ENCODE measurements at places on chromosomes 13 and 19.

DNA sequence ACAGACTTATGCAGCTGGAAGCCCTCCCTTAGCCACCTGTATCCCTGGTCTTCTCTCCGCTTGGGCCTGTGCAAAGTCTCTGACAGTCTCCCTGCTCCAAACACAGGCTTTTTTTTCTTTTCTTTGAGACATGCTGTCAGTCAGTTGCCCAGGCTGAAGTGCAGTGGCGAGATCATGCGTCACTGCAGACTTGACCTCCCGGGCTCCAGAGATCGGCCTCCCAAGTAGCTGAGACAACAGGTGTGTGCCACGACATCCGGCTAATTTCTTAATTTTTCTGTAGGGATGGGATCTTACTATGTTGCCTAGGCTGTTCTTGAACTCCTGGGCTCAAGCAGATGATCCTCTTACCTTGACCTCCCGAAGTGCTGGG, 1.6 kb downstream of the MZF1 start:
- no peak for DNase-seq

DNA sequence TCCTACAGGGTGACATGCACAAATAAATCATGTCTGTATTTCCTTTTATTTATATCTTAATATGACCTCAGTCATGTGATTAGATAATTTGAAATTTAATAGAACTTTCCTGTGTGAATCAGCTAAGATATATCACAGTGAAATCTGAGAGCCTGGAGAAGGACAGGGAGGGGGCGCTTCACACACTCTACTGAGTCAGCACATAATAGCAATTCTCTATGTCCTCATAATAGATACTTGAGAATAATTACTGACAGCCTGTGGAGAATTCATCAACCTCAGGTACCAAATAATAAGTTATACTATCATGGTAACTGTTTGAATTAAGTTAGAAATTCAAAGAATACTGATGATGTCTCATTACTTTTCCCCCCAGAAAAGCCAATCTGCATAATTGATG, 98.0 kb upstream of the SLC10A2 start:
- DNase-seq, result peak; percentile 17

DNA sequence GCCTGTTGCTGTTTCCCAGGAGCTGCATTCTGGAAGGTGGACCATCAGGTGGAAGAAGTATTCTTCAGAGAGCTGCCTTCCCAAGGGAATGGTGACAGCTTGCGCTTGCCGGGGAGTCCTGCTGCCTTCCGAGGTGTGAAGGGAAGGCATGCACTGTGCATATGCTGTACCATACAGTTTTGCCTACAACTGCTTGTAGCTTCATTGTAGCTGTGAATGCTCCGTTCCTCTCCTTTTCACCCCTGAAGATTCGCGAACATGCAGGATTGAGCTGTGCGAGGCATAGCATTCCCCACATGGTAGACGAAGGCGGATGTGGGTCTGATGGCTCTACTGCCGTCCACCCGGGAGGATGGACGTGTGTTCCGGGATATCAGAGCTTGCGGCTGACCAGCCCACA, 243.2 kb upstream of the TSHZ3 start:
- DNase-seq, result no peak

GRCh38 chr19:33938821-33939220, 142.2 kb downstream of the KCTD15 start:
- DNase-seq, result no peak

DNA sequence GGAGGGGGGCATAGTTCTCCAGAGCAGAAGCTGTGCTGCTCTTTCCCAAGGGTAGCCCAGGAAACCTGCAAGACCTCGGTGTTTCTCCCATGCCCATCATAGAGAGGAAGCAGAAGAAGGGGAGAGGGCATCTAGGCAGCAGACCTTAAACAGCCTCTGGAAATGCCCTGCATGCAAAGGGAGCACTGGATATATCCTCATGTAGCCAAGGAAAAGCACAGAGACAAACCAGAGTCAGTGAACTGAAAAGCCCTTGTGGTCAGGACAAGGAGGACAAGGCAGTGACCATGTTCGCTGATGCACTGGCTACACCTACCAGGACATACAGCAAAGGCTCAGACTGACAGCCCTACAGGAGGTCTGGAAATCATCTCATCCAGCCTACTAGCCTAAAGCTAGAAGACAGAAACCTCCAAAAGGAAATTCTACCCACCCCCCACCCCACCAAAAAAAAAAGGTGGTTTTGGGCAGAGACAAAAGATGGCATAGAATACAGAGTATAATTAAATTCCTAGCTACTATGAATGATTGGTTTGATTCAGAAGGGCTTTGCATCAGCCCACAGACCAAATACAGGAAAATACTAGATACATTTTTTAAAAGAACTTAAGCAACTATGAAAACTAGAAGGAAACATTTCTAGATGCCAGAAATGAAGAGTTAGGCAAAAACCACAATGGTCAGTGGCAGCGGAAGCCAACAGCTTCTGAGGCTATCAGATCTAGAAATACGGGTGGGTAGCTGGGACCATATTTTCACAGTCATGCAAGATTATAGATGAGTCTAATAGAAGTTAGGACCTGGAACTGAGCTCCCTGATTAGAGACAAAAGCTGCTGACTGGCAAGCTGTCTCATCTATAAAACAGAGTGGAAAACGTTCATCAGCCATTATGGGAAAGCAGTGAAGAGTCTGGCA, 4.4 kb upstream of the TBC1D4 start:
- no peak for DNase-seq

DNA sequence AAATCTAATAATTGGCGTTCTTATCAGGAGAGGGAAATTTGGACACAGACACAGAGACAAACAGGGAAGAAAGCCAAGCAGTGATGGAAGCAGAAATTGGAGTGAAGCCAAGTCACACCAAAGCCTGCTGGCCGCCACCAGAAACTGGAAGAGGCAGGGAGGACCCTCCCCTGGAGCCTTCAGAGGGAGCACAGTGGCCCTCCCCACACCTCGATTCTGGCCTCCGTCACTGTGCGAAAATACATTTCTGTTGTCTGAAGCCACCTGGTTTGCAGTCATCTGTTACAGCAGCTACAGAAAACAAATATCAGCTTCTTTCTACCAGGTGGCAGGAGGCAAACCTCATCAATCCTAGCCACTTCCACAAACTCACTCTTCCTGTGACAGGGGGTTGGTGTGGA, 8.3 kb upstream of the TLE6 start:
- DNase-seq, result peak; percentile 79

- no peak for DNase-seq
Measured at GRCh38 chr13:47215736-47216135, 318.9 kb upstream of the HTR2A start.

- no peak for DNase-seq
Measured at GRCh38 chr13:106369091-106369490, 166.4 kb downstream of the EFNB2 start.

GRCh38 chr13:28754698-28755545, 36.2 kb upstream of the SLC46A3 start:
- peak; percentile 4 for DNase-seq

DNA sequence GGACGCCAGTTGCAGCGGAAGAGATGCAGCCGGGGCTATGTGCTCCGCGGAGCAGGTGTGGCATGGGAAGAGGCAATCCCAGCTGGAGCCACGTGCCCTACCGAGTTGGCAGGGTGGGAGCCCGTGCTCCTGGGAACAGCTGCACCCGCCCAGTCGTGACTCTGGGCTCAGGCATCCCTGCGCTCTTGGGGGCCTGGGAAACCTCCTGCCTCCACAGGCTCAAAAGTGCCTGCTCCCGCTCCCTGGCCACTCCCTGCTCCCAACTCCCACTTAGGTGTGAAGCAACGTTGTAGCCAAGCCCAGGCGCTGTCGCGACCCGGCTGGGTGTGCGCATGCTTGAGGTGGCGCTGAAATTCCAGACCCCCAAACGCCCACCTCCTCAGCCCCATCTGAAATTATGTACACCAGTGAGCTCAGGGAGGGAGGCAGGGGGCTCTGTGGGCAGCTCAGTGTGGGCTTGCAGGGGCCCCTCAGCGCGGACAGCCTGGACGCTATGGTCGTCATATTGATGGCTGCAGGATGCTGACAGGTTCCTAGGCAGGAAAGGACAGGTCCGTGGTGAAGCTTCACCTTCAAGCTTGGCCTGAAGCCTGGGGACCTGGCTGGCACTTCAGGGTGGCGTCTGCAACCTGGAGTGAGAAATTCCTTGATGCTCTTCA, 429.9 kb downstream of the SLITRK1 start:
- no peak for DNase-seq

DNA sequence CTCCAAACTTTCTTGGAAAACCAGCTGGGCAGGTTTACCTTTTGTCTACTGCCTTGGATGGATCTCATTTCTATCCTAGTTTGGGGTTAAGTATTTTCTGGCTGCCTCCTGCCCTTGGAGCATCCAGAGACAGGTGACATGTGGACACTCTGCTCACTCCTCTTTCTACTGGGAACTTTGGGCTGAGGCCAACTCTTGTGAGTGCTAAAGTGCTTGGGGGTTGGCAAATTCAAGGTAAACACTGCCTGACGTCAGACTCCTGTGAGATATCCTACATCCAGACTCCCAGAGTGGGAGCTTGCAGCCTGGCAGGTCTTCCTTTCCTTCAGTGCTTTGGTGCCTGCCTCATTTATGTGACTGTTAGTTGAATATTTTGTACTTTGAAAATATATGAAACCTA, 388.1 kb downstream of the KCNRG start:
- DNase-seq, result no peak

GRCh38 chr19:10871711-10872545, 575 bp downstream of the CARM1 start:
- DNase-seq, result peak; percentile 53

- peak; percentile 55 for DNase-seq
Measured at GRCh38 chr19:32675720-32676185, at the start of gene RGS9BP. Gene RGS9BP (plus strand): TSS chr19:32675848. CDS start chr19:32676264, 416 bp downstream.

- DNase-seq, result no peak
Measured at GRCh38 chr19:44803442-44804428, 5.2 kb upstream of the BCAM start.

GRCh38 chr19:29413435-29413834, 112.4 kb upstream of the VSTM2B start:
- DNase-seq, result no peak

DNA sequence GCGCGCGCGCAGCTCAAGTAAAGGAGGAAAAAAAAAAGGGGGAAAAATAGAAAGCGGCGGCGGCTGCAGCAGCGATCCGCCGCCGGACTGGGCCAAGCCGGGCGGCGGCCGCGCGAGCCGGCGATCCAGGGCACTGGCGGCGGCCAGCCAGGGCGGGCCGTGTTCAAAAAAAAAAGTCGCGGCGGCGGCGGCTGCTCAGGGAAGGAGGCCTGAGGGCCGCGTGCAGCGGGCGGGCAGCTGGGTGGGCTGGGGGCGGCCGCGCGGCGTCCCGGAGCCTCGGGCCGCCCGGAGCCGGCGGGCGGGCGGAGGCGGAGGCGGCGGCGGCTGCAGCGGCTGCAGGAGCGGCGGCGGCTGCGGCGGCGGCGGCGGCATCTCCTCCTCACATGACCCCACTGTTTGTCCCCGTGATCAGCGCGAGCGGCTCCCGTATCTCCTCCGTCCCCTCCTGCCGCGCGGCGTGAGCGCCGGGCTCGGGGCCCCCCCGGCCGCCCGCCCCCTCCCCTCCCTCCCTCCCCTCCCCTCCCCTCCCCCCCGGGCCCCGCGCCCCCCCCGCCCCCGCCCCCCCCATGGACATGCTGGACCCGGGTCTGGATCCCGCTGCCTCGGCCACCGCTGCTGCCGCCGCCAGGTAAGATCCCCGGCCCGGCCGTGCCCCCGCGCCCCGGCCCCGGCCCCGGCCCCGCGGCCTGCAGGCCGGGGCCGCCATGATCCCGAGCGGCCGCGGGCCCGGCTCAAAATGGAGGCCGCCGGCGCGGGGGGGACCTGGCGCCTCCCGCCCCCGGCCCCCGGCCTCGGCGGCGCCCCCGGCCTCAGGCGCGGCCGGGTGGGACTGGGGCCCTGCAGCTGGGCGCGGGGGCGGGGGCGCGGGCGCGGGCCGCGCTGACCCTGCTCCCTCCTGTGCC, at the start of gene USF2:
Gene USF2, plus strand, starts transcription at position 427 of the 902 bp plus-strand sequence. Its CDS starts 140 bp downstream, at position 567.
- DNase-seq, result peak; percentile 82

- DNase-seq, result no peak
Measured at GRCh38 chr13:99018418-99019180, 40.7 kb upstream of the DOCK9 start.

DNA sequence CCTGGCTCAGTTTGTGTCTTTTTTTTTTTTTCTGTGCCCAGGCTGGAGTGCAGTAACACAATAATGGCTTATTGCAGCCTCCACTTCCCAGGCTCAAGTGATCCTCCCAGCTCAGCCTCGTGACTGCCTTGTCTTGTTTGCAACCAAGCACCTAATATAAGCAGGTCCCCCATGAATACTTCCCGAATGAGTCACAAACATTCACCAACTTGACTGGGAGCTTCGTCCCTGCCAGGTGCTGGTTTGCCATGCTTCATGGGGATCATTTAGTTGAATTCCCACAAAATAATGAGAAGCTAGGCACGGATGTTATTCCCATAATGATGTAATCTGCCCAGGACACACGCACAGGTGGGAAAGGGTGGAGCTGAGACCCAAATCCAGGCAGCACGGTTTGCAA, 176.5 kb downstream of the CACNA1A start:
- no peak for DNase-seq

- DNase-seq, result no peak
Measured at GRCh38 chr13:97313551-97314260, 91.6 kb downstream of the MBNL2 start.

- DNase-seq, result peak; percentile 24
Measured at GRCh38 chr13:51601601-51602565, 17.6 kb downstream of the WDFY2 start.

DNA sequence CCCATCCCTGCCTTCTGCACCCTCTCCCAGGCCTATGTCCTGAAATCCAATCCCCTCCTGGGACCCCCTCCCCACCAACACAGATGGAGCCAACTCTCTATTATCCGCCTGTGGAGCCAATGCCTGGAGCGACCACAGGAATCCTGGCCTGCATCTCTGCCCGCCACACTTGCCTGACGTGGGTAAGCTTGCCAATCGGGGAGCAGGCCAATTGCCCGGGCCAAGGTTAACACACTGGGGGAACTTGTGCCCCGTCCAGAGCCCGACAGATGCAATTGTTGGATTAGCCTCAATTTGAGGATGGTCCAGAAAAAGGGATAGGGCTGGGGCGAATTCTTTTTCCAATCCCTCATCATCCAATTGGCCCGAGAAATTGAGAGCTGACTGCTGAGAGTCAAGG, 5.9 kb downstream of the WIZ start:
- no peak for DNase-seq

- no peak for DNase-seq
Measured at GRCh38 chr19:50994129-50994528, 7.3 kb downstream of the KLK8 start.

DNA sequence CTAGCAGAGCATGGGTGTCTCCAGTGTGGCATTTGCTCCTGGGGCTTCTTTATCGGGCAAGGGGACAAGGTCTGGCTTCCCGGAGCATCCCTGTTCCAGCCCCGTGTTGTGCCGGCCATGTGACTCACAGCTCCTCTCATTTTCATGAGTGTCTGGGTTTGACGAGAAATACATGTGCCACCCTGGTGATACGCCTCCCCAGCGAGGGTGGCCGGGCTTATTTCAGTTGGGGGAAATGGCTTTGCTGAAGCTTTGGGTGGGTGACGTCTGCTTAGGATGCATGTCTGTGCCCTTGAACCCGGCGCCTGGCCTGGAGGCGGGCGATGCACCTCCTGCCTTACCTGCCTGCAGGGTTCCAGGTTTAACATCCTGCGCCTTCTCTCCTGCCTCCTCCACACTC, 61.9 kb upstream of the LDLR start:
- no peak for DNase-seq

- peak; percentile 17 for DNase-seq
Measured at GRCh38 chr13:54185101-54185500, 1156.5 kb downstream of the OLFM4 start.
